ENCODE measurements at places on chromosomes 3 and 15.

GRCh38 chr3:16842272-16843270, 42.2 kb upstream of the PLCL2 start:
- no peak for DNase-seq

GRCh38 chr3:103653996-103654395, 1219.2 kb downstream of the ZPLD1 start:
- DNase-seq: no peak

DNA sequence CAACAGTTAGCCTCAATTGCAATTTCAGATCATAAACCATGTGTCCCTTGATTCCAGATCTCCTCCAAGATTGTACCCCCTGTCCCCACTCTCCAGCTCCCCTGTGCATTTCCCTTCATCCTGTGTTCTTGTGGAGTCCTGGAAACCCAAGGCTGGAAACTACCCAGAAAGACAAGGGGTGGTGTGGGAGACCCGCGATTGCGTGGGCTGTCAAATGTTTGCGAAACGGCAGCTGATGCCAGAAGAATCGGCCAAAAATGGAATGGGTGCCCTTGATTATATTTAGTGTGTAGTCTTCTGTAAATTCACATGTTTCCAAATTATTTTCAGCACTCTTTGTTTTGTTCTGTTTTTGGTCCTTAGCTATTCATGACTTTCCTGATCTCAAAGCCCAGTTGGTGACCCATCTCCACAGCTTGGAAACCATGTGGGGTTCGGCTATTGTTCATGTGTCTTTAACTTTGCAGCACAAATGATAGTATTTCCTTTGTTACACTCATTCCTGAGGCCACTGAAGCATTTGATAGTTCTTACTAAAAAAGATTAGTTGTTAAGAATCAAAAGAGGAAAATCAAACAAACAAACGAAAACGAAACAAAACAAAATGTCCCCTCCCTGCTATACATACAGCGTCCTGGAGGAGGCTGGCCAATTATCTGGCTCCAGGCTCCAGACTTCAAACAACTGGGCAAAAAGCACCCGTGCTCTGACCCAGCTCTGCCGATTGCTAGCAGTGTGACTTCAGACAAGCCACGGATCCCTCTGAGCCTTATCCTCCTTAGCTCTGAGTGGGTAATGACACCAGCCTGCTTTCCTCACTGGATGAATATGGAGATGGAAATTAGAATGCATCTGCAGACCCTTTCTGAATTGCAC, 120.9 kb downstream of the CACNA2D3 start:
- no peak for DNase-seq

DNA sequence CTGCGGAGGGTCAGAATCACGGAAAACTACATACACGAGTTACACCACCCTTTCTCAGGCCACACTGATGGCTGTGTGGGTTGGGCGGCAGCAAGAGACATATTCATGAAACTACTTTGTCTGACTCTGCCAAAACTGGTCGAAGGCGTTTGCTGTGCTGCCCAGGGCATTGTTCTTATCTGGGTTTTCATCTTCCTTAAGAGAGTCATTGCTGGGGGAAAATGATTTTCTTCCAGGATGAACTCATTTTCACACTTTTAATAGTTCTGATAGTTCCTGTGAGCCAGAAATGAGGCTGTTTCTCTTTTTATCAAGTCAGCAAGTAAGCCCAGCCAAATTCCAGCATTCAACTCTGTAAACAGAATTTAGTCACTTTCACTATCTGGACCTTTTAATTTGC, 47.6 kb downstream of the TRIM71 start:
- no peak for DNase-seq

GRCh38 chr3:172047567-172048115, 8.3 kb downstream of the FNDC3B start:
- DNase-seq: no peak

- DNase-seq: no peak
Measured at GRCh38 chr3:35042210-35042991, 596.9 kb upstream of the ARPP21 start.

DNA sequence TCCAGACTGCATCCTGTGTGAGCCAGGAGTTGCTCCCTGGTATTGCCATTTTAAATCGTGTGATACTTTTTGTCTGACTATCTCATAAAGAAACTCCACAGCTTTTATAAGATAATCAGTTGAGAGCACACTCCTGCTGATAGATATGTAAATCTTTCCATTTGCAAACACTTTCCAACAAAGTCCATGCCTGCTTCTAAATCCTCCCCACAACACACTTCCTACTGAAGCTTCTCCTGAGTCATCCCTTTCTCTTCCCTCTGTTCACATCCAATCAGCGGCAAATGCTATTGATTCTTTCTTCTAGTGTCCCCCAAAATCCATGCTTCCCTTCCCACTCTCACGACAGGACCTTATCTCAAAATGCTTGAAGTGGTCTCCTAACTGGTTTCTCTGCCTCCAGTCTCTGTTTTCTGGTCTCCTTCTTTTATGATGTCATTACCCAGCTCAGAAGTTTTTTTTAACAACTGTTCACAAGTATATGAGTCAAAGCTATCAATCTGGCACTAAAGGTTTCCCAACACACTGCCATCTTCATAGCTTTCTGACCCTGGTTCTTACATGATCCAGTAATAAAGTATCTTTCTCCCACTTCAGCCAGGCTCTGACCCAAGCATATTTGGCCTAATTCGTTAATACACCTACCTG, 4.5 kb upstream of the WWTR1 start:
- no peak for DNase-seq

- DNase-seq: no peak
Measured at GRCh38 chr3:168124791-168125190, 29.1 kb upstream of the GOLIM4 start.

DNA sequence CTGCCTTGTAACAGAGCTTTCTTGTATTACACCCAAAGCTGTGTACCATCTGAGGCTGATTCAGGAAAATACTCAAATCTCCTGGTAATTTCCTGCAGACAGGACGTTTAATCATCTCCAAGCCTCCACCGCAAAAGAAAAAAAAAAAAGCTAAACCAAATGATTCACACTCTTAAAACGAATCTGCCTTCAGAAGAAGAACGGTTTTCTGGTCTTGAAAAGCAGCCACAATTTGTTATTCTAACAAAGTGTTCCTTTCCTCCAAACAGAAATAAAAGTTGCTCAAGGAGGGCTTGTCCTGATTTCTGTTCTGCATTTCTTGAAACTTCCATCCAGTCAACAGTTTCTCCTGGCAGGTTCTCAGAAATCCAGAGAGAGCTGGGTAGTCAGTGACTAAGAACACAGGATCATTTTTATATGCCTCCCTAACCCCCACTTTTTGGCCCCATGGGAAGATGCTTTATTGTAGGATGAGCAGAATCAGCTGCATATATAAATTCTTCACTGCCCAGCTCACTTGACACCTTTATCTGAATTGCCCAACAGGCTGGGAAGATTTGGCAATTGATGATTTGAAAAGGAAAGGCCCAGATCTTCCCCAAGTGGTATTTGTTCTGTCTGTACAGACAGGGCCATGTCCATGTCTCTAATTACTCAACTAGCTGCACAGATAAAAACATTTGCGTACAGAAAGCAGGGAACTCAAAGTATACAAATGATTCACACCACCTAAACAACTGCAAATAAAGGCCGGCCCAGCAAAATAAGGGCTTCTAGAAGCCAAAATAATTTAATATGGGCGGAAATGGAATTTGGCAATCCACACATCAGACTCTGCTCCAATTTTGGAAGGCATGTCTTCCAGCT, 41.0 kb upstream of the PRICKLE2 start:
- no peak for DNase-seq

DNA sequence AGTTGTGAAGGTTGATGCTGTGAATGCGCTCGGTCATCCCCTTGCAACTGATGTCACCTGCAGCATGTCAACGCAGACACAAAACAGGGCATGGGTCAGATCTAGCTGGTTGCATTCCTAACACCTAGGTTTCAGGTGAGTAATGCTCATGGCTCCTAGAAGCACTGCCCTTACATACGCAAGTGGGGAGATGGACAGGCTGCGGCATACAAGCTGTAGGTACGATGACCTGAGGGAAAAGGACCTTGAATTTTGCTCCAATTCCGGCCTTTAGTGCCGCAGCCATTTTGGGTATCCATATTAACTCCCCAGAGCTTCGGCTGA, 58.0 kb downstream of the TIGIT start:
- DNase-seq: no peak

- no peak for DNase-seq
Measured at GRCh38 chr3:12964711-12965612, 108.3 kb downstream of the IQSEC1 start.

DNA sequence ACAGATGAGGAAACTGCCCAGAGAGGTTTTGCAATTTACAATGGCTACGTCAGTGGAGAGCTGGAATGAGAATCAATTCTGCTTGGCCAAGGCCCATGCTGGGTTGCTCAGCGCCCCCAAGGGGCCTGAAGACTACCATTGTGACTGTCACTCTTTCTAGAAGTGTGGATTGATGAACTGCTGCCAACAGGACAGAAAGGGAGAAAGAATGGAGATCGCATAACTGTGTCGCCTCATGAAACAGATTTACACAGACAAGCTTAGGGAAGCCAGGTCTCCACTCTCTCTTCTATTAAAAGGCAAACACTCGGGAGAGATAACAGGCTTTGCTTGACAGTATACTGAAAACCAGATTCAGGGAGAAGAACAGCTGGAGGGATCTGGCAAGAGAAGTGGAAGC, 160.0 kb downstream of the STT3B start:
- DNase-seq: peak; percentile 28

DNA sequence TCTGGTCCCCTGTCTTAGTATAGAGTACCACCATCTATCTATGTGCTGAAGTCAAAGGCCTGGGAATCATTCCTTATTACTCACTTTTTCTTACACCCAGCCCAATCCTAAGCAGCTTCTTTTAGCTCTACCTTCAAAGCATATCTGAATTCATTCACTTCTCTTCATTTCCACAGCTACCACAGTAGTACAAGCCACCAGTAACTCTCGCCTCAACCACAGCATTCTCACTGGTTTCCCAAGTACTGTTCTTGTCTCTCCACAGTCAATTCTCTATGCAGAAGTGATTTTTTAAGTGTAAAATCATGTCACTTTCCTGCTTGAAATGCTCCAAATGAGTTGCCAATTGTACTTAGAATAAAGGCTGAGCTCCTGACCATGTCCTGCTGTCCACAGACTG, 401.7 kb downstream of the OXSM start:
- no peak for DNase-seq

DNA sequence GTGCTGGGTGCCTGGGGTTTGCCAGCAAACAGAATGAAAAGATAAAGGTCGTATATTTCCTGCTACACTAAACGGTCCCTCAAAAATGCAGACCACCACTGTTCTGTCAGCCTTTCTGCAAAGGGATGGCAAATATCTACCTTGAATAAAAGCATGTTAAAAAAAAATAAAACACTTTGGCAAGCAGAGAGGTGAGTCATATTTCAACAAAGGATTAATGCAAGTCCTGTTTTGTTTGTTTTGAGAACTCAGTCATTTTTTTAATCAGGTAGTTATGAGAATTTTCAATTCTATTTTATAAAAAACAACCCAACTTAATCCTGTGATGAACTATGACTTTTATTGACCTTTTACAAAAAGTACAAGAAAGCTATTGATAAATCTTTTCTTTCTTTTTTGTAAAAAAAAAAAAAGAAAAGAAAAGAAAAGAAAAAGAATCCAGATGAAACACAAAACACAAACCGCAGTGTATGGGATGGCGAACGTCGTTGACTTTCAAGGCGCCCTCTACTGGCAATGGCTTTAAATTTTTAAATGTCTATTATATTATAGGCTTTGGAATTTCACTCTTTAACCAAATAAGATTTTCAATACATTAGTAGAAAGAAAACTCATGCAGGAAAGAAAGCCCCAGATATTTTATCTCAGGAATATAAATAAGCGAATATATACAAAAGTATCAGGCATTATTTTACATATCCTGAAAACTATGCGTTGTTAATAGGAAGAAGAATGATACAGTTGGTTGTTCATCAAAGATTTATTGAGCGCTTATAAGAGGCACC, 87.8 kb downstream of the NCEH1 start:
- DNase-seq: peak; percentile 51

GRCh38 chr3:121999931-122000330, 22.1 kb downstream of the ILDR1 start:
- DNase-seq: no peak

DNA sequence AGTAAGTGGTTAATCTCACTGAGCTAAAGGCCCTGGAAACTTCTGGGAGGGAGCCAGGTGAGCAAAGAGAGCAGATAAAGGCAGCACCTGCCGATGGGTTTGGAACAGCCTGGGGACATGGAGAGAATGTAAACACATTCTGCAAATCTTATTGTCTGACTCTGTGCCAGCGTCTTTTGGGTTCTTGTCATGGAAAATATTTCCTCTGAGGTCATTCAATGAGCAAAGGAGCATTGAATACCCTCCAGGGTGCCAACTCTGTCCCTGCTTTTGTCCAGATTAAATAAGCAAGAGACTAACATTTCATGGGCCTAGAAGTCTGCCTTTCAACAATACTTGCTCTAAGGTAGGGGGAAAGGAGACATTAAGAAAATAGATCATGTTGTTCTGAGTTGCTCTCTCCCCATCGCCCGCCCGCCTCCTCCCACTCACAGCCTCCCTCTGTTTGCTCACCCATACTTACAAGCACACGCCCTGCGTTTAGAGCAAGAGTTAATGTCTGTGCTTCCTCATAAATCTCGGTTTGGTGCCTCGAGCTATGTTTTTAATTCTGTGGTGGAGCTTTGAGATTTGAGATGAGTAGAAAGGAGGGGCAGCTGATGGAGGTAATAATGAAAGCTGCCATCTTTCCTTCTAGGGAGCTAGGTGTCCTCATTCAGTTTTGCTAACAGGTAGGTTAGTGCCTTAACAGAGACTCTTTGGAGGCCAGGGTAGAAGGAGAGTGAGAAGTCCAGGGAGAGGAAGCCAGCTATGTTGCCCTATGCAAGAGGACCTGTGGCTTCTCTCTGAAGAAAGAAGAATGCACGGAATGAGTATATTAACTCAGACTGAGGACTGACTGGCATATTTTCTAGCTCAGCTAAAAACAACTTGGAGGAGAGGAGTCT, 132.9 kb downstream of the TPRG1 start:
- no peak for DNase-seq

- DNase-seq: no peak
Measured at GRCh38 chr15:98003518-98003917, 43.0 kb downstream of the ARRDC4 start.

GRCh38 chr15:43330780-43331087, 361 bp upstream of the LCMT2 start:
- DNase-seq: no peak

DNA sequence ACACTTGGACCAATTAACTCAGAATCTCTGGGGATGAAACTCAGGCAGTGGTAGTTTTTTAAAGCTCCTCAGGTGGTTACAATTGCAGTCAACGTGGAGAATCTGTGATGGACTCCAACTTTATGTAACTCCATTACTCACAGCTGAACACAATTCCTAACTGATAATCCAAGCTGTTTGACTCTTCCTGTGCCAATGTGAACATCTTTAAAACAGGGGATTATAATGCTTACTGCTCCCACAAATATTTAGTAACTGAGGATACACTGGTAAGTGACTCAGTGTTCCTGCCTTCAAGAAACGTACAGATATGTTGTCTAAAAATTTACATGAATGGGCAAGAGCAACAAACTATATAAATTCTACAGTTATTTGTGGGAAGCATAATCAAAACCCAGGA, 85.6 kb downstream of the OSBPL10 start:
- no peak for DNase-seq

GRCh38 chr3:64600246-64600950, 87.4 kb downstream of the ADAMTS9 start:
- peak; percentile 69 for DNase-seq

Data from neural progenitor cell (in vitro differentiated cells).